ENCODE measurements at places on chromosomes 2 and 18. TPM values are rescaled to one million over a fixed set of nuclear protein-coding genes. Genes with fewer than 3 reads are reported as not detected.

Gene CAPN13
- not detected for total RNA-seq

Gene ACAA2
- 66.4 TPM for total RNA-seq

Gene ANKRD62
- not detected for total RNA-seq

Gene SERPINB4
- not detected for total RNA-seq

Gene TANC1
- total RNA-seq, result 45.0 TPM

Gene BMPR2
- 93.1 TPM for total RNA-seq

Gene SLC25A12
- 19.7 TPM for total RNA-seq

Gene AQP12B
- not detected for total RNA-seq

DNA sequence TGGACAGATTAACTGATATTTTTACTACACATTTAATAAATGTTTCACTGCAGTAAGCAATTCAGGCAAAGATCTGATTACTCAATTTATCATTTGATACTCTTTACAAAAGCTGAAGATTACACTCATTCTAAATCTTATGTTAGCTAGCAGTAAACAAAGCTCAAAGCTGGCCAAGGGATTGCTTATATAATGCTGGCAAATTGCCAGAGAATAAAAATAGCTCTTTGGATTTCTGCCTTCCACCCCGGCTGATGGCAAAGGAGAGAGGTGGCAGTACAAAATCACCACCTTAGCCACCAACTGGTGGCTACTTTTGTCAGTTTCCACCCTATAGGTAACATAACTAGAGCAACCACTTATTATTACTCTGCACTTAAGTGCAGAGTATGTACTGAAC, 320.5 kb downstream of the FSIP2 start:
- no peak overlapping the region for H3K4me3 ChIP-seq
- no peak for DNase-seq
- no peaks in the 10 kb centered on the region for H3K27me3 ChIP-seq
- no peaks in the 10 kb centered on the region for H3K4me1 ChIP-seq

GRCh38 chr2:72349016-72349415, 201.4 kb upstream of the CYP26B1 start:
- H3K27me3 ChIP-seq, result no peaks in the 10 kb centered on the region
- H3K4me1 ChIP-seq, result no peaks in the 10 kb centered on the region
- H3K27ac ChIP-seq, result no peak overlapping the region
- H3K36me3 ChIP-seq, result no peaks in the 10 kb centered on the region
- H3K4me3 ChIP-seq, result no peak overlapping the region

DNA sequence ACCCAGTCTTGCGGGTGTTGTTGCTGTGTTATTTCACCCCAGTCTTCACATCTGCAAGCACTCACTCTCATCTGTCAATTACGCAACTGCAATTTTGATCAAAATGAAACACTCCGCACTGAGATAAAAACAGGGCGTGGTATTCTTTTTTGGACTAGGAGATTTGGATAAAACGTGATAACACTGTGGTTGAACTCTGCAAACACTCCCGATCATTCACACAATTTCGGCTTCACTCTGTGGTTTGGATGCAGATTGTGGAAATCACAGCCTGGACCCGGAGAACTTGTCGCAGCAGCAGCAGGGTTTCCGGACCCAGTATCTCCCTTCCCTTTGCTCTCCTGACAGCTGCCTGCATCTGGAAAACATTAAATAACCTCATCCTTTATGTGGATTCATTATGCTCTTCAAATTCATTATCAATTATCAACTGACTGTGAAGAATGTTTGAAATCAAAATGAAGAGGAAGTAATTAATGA, 49.4 kb upstream of the APCDD1 start:
- H3K4me1 ChIP-seq, result no peaks in the 10 kb centered on the region
- H3K36me3 ChIP-seq, result no peaks in the 10 kb centered on the region
- H3K4me3 ChIP-seq, result no peak overlapping the region
- DNase-seq, result no peak
- no peak overlapping the region for H3K27ac ChIP-seq
- peaks cover 12% of the 10 kb centered on the region for H3K27me3 ChIP-seq

GRCh38 chr2:111633643-111634042, 250.3 kb downstream of the ANAPC1 start:
- H3K36me3 ChIP-seq, result no peaks in the 10 kb centered on the region
- DNase-seq, result no peak
- H3K27ac ChIP-seq, result no peak overlapping the region
- H3K4me3 ChIP-seq, result no peak overlapping the region

GRCh38 chr2:203585516-203585915, 50.4 kb upstream of the RAPH1 start:
- no peak overlapping the region for H3K27ac ChIP-seq
- peaks cover 39% of the 10 kb centered on the region for H3K4me1 ChIP-seq
- H3K27me3 ChIP-seq, result no peaks in the 10 kb centered on the region

DNA sequence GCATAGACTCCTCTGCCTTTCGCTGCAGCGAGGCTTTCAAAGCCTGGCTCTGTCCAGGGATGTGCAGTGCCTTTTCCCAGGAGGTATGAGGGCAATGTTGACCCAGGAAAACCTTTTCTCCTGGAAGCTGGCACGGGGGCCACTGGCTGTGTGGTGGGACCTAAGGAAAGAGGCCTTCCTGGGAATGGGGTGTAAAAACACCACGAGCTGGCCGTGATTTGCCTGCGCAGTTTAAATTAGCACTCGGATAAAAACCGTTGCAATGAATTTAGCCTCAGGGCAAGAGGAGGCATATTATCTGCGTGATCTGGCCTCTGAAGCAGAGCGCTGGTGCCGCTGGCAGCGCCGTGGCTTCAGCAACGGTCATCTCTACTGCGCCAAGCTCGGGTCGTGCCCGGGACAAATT, 3.0 kb downstream of the OSR1 start:
- no peak for DNase-seq
- H3K27ac ChIP-seq, result no peak overlapping the region
- H3K4me1 ChIP-seq, result peaks cover 23% of the 10 kb centered on the region
- H3K27me3 ChIP-seq, result peaks cover 85% of the 10 kb centered on the region
- H3K4me3 ChIP-seq, result no peak overlapping the region

GRCh38 chr2:169107645-169108044, 38.3 kb downstream of the DHRS9 start:
- no peak overlapping the region for H3K27ac ChIP-seq
- H3K4me3 ChIP-seq, result no peak overlapping the region
- H3K4me1 ChIP-seq, result peaks cover 5% of the 10 kb centered on the region
- peaks cover 8% of the 10 kb centered on the region for H3K27me3 ChIP-seq
- no peaks in the 10 kb centered on the region for H3K36me3 ChIP-seq

- no peaks in the 10 kb centered on the region for H3K36me3 ChIP-seq
- no peak overlapping the region for H3K27ac ChIP-seq
- DNase-seq, result no peak
- no peaks in the 10 kb centered on the region for H3K4me1 ChIP-seq
- no peak overlapping the region for H3K4me3 ChIP-seq
Observed at GRCh38 chr2:154709215-154709614, 10.7 kb downstream of the KCNJ3 start.

- H3K27me3 ChIP-seq, result peaks cover 14% of the 10 kb centered on the region
- no peak for DNase-seq
- no peaks in the 10 kb centered on the region for H3K4me1 ChIP-seq
- H3K4me3 ChIP-seq, result no peak overlapping the region
Observed at GRCh38 chr2:73821227-73821626, 7.5 kb upstream of the STAMBP start.

- H3K27me3 ChIP-seq, result no peaks in the 10 kb centered on the region
- no peaks in the 10 kb centered on the region for H3K4me1 ChIP-seq
- no peaks in the 10 kb centered on the region for H3K36me3 ChIP-seq
- no peak for DNase-seq
- no peak overlapping the region for H3K27ac ChIP-seq
Observed at GRCh38 chr2:153072077-153072476, 353.7 kb downstream of the ARL6IP6 start.

DNA sequence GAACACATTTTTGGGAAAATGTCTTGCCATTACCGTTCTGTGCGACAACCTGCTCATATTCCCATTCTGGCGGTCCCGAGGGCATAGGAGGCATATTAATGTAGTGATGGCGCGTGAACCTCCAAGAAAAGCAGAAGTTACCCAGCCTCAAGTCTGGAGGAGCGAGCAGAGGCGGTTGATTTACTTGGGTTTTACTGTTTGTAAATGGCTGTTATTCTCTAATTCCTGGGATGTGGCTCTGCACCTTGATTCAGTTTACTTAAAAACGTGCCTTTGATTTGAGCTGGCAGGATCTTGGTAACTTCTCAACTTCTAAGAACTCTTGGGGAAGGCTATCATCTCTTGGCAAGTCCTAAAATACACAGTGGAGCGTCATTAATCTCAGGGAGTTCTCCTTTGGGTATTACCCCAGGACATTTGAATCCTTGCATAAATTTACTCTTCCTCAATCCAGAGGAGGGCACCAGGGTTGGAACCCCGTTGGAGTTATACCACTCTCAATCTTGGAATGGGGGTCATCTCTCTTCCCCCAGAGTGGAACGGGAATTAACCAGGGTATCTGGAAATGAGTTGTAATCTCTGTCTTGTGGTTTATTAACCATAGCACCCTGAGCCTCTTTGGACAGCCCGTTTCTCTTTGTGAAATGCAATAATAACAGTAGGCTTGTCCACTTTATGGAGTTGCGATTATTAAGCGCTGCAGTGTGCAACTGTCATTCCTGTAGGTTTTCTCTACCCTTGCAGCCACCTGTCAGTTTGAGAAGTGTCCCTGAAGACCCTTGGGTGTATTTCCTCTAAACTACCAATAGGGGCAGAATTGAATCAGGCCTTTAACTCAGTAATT, 2.1 kb downstream of the HK2 start:
- H3K4me3 ChIP-seq, result peak overlapping the region; percentile 79
- H3K4me1 ChIP-seq, result peaks cover 13% of the 10 kb centered on the region
- no peaks in the 10 kb centered on the region for H3K36me3 ChIP-seq
- DNase-seq, result peak; percentile 29
- H3K27ac ChIP-seq, result no peak overlapping the region
- H3K27me3 ChIP-seq, result no peaks in the 10 kb centered on the region

GRCh38 chr18:54946149-54946581, 13.1 kb downstream of the CCDC68 start:
- H3K27ac ChIP-seq, result no peak overlapping the region
- peak overlapping the region; percentile 50 for H3K4me3 ChIP-seq
- no peaks in the 10 kb centered on the region for H3K36me3 ChIP-seq
- H3K27me3 ChIP-seq, result no peaks in the 10 kb centered on the region

GRCh38 chr2:45005261-45006002, 3.8 kb downstream of the SIX2 start:
- no peaks in the 10 kb centered on the region for H3K36me3 ChIP-seq
- H3K27me3 ChIP-seq, result peaks cover 91% of the 10 kb centered on the region
- peaks cover 25% of the 10 kb centered on the region for H3K4me1 ChIP-seq
- H3K4me3 ChIP-seq, result no peak overlapping the region
- no peak overlapping the region for H3K27ac ChIP-seq

GRCh38 chr2:46692316-46692715, 213.0 kb downstream of the TMEM247 start:
- H3K4me3 ChIP-seq, result no peak overlapping the region
- H3K36me3 ChIP-seq, result no peaks in the 10 kb centered on the region
- no peaks in the 10 kb centered on the region for H3K27me3 ChIP-seq
- DNase-seq, result no peak
- H3K4me1 ChIP-seq, result peaks cover 14% of the 10 kb centered on the region

GRCh38 chr2:201807452-201807999, 1.2 kb downstream of the CDK15 start:
- H3K36me3 ChIP-seq, result no peaks in the 10 kb centered on the region
- H3K27me3 ChIP-seq, result no peaks in the 10 kb centered on the region
- peak; percentile 64 for DNase-seq
- no peak overlapping the region for H3K4me3 ChIP-seq
- peak overlapping the region; percentile 49 for H3K27ac ChIP-seq

DNA sequence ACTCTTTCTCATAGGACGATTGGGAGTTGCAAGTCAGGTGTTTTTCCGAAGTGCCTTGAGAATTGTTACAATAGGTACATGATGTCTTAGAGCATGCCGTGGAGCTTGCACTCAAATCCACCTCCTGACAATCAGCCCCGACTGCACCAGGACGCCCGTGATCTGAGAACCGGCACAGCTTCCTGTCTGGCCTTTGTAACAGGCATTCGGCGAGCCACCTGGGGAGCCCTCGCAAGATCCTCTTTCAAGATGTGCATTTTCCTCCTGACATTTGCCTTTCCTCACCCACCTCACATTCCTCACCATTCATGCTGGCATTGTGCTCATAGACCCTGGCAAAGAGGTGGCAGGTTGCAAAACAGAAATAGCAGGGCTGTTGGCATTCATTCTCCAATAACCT, 427.3 kb downstream of the GALR1 start:
- DNase-seq, result no peak
- no peaks in the 10 kb centered on the region for H3K27me3 ChIP-seq
- no peaks in the 10 kb centered on the region for H3K36me3 ChIP-seq

- no peaks in the 10 kb centered on the region for H3K4me1 ChIP-seq
- DNase-seq, result no peak
- no peaks in the 10 kb centered on the region for H3K27me3 ChIP-seq
- no peak overlapping the region for H3K4me3 ChIP-seq
Observed at GRCh38 chr2:79210274-79210917, 50.8 kb upstream of the REG3A start.

- no peak overlapping the region for H3K4me3 ChIP-seq
- no peak for DNase-seq
- no peak overlapping the region for H3K27ac ChIP-seq
Observed at GRCh38 chr2:174666845-174667244, 69.2 kb upstream of the WIPF1 start.
